ENCODE measurements at places on chromosomes 13 and 19. TPM values are rescaled to one million over a fixed set of nuclear protein-coding genes. Genes with fewer than 3 reads are reported as not detected.

Gene ZNF229
- total RNA-seq, result 0.96 TPM

Gene MAB21L1
- total RNA-seq, result not detected

Gene IZUMO2
- total RNA-seq, result not detected

Gene DENND1C
- 61.1 TPM for total RNA-seq

Gene ZNF112
- 0.15 TPM for total RNA-seq

Gene TLE6
- total RNA-seq, result 1.6 TPM

Gene CYP2S1
- not detected for total RNA-seq

Gene PRKCG
- total RNA-seq, result not detected

Gene PCP2
- total RNA-seq, result not detected

Gene SKA3
- total RNA-seq, result 37.2 TPM

Gene KIR3DL2
- total RNA-seq, result 0.40 TPM

Gene UNC13A
- total RNA-seq, result not detected

Gene CCDC169
- total RNA-seq, result not detected

Gene SYNGR4
- not detected for total RNA-seq

Gene JSRP1
- 0.61 TPM for total RNA-seq

Gene OR7E24
- not detected for total RNA-seq

Gene YJU2
- 29.7 TPM for total RNA-seq

Gene NLRP9
- not detected for total RNA-seq

Gene VSTM1
- total RNA-seq, result not detected

Gene ARHGAP45
- 154 TPM for total RNA-seq

Gene TTYH1
- total RNA-seq, result not detected

Gene MICU2
- 35.1 TPM for total RNA-seq

Gene SULT2A1
- not detected for total RNA-seq

Gene SLC25A42
- total RNA-seq, result 12.2 TPM

Gene OPA3
- total RNA-seq, result 14.0 TPM

Gene PTPRS
- total RNA-seq, result 0.93 TPM

Gene FOXA3
- 0.52 TPM for total RNA-seq

Gene MUC16
- not detected for total RNA-seq

Gene TEX26
- total RNA-seq, result not detected

Gene LMTK3
- 3.0 TPM for total RNA-seq

Gene DHX34
- 22.3 TPM for total RNA-seq

Gene OR10H1
- not detected for total RNA-seq

Gene CYTH2
- total RNA-seq, result 25.9 TPM

Gene FBXO17
- not detected for total RNA-seq

Gene IFT88
- 4.0 TPM for total RNA-seq

Gene ITPKC
- 5.7 TPM for total RNA-seq

Gene KCTD4
- total RNA-seq, result not detected

Gene FCER2
- total RNA-seq, result 1.8 TPM

Gene MAMSTR
- 0.91 TPM for total RNA-seq

Gene SAMD4B
- 55.5 TPM for total RNA-seq

Gene HTR2A
- total RNA-seq, result not detected

Gene VAV1
- 59.5 TPM for total RNA-seq

Gene ZNF563
- total RNA-seq, result 3.5 TPM

Gene CCL25
- not detected for total RNA-seq

Gene NRTN
- total RNA-seq, result 0.25 TPM

All from activated CD8-positive, alpha-beta memory T cell treated with anti-CD3 and anti-CD28 coated beads for 36 hours (primary cell).